Glomerular endothelial cell (primary cell): ENCODE measurements at places on chromosomes 7 and 10.

GRCh38 chr10:11901833-11902475 lies 78.8 kb downstream of the PROSER2 start:
- no peak for DNase-seq

DNA sequence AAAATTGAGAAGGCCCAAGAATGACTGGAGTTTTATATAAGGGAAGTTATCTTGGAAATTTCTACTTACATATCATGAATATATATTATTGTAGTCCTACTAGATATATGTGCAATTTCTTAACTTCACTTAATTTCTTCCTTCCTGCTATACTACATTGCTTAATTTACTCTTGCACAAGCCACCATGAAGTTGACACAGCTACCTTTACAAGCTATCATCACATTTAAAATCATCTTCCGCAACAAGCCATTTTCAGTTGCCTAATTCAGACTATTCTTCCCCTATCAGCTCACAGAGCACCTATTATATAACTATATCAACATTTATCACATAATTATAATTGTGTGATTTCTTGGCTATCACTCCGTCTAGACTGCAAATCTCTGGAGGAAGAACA lies 418.4 kb downstream of the PARD3 start:
- no peak for DNase-seq

DNA sequence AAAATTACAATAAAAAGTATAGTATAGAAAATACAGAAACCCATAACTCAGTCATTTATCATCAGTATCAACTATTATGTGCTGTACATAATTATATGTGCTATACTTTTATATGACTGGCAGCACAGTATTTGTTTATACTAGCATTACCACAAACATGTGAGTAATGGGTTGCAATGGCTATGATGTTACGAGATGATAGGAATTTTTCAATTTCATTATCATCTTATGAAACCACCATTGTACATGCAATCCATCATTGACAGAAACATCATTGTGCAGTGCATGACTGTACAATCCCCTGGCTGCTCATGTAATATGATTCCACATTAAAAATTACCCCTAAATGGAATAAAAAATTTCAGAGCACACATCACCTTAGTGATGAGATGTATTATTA lies 55.7 kb upstream of the TMEM229A start:
- DNase-seq, result no peak

GRCh38 chr7:78510580-78511188 lies 712.1 kb downstream of the PHTF2 start:
- no peak for DNase-seq

DNA sequence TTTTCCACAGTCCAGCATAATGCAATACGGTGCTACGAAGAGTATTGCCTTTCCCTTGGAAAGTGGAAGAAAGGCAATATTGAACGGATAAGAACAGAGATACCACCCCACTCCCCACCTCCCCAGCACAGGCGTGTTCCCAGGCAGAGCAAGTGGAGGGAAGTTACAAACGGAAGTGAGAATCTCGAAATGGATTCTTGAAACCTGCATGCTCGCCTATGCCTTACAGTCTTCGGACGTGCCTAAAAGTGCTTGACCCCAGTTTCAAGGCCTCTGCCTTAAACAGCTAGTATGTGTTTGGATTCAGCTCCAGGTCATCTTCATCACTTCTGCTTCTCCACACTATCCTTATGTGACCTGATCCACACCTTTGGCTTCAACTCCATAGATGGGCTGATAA lies 35.0 kb upstream of the USP6NL start:
- no peak for DNase-seq

- DNase-seq, result no peak
Measured at GRCh38 chr10:112216966-112217365, 33.4 kb upstream of the GPAM start.

- DNase-seq, result no peak
Measured at GRCh38 chr7:82818171-82818570, 344.5 kb downstream of the PCLO start.
